Kidney (tissue), 22 donors: ENCODE measurements at places on chromosomes 12 and 14.

DNA sequence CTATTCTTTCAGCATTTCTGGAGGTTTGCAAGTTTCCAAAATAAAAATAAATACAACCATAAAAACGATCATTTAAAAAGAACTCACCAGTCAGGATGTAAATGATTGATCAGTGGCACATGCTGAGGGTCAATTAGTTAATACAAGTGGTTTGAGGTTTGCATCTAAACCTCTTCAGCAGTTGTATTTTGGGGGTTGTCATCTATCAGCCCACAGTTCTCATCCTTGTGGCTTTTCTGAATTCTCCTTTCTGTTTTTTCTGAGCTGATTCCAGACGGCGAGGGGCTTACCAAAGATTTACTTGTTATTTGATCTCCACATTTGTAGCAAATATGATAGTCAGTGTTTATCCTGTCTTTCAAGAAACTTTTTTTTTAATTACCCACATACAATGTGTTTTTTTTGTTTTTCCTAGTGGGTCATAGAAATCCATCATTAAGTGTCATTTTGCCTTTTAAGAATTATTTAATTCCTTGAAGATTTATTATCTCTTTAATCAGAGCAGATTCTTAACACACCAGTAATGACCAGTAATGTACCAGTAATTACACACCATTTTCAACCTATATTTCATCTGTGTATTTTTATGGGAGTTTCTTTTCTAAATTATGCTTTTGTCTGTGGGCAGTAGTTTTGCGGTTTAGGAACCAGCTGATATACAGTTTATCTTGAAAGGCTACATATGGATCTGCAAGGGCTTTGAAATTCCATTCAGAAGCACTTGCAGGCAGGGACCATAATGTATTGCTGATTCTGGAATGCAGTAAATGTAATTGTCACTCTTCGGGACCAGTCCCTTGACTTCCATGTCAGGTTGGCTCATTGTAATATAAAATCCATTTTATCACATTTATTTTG is 56.3 kb upstream of the DAAM1 start:
- peak; percentile 72 for DNase-seq

DNA sequence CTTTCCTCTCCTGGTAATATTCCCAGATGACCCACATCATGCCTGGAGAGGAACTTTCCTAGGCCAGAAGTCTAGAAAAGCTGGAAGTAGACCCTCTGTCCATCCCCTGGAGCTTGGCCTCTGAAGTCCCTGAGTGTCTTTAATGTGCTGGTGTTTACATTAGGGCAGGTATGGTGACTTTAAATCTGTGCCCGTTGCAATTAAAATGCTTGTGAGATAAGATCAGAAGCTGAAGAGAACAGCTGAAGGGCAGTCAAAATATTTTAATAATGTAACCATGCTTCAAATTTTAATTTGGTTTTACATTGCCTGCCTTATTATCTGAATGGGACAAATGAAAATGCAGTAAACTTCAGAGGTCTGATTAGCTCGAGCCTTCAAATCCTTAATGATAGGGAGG is 1022.5 kb downstream of the BCL11B start:
- no peak for DNase-seq

DNA sequence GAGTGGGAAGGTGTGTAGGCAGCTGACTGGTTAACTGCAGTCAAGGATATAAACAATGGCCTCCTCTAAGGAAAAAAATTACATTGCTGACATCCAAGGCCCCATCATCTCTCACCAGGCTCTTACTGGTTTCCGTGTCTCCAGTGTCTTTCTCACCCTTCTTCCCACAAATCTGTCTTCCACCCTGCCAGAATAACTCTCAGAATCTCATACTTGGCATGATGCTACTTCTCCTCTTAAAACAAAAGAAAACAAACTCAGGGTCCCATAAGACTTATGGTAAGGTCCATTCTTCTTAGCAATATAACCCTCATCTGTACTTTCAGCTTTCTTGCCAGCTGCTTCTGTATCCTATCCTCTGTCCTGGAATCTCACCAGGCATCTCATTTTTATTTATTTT is 68.9 kb downstream of the SUSD6 start:
- DNase-seq, result no peak

DNA sequence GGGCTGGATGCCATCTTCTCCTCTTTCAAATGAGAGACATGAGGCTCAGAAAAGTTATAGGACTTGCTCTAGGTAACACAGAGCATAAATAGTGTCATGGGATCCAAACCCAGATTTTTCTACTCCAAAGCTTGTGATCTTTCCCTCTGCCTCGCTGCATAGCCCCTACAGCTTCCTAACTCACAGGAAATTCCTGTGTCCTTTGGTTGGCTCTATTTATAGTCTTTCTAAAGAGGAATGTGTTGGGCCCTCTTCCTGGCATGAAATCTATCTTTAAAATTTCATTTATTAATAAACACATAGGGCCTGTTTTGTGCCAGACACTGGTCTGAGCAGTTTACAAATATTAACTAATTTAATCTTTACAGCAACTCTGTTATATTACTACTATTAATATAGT is 9.8 kb upstream of the KCNA5 start:
- no peak for DNase-seq

DNA sequence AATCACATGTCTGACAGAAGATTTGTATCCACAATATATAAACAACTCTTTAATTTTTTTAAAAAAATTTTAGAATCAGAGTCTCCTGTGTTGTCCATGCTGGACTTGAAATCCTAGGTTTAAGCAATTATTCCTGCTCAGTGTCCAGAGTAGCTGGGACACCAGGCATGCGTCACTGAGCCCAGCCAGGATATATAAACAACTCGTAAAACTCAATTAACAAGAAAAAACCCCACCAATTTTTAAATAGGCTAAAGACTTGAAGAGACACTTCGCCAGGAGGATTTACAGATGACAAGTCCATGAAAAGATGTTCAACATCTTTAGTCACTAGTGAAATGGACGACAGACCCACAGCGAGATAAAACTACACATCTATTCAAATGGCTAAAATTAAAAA is 2.0 kb upstream of the SCN8A start:
- no peak for DNase-seq

- no peak for DNase-seq
Observed at GRCh38 chr14:71130491-71131179, 223.4 kb downstream of the PCNX1 start.

DNA sequence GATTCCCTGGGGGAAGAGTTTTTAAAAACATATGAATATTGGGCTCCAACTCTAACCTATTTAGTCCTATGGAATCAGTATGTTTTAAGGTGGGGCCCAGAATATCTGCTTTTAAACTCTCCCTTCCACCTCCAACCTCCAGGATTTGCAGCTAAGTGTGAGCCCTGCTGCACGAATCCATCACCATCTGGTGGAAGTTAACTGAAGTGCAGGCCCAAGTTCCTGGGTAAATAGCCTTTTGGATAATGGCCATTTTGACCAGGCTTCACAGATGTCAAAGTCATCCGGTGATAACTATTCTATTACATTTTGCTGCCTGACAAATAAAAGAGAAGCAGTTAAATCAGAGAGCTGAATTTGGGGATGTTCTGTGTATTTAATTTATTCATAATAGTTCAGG is 58.1 kb upstream of the RMST start:
- DNase-seq, result peak; percentile 51

DNA sequence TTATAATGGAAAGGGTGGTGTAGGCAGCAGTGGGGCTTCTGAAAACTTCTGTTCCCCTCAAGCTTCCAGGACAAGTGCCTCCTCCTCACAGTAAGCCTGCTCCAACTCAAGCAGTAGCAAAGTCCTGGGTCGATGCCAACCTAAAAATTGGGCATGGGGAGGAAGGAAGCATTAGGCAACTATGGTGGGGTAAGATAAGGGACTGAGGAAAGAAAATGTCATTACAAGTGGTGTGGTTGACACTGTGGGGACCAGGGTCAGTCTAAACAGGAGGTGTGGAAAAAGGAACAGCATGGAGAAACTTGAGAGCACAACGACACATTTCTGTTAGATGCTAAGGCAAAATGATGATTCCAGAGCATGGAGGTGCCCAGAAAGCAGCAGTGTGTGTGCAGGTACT is 34.9 kb downstream of the WIF1 start:
- no peak for DNase-seq

GRCh38 chr12:119036878-119037825 is 55.8 kb downstream of the SRRM4 start:
- no peak for DNase-seq

DNA sequence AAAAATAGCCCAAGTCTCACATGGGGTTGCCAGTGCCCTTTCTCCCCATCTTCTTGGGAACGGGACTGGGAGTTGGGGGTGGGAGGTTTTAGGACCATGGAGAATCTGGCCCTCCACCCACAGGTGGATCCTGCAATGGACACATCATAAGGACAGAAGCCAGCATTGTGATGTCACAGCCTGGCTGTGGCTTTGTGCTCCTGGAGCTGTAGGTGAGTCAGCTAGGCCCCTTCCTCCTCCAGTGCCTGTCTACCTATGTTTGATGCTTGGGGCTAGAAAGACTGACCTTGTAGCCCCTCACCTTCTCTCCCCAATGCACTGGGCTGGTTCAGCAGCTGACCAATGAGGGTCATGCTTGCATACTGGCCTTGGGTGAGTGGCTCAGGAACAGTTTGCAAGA is at the start of gene CCDC197:
TSS of gene CCDC197 (plus strand) at position 220 of the 400 bp plus-strand sequence. CDS start 831 bp downstream, outside the sequence.
- no peak for DNase-seq

DNA sequence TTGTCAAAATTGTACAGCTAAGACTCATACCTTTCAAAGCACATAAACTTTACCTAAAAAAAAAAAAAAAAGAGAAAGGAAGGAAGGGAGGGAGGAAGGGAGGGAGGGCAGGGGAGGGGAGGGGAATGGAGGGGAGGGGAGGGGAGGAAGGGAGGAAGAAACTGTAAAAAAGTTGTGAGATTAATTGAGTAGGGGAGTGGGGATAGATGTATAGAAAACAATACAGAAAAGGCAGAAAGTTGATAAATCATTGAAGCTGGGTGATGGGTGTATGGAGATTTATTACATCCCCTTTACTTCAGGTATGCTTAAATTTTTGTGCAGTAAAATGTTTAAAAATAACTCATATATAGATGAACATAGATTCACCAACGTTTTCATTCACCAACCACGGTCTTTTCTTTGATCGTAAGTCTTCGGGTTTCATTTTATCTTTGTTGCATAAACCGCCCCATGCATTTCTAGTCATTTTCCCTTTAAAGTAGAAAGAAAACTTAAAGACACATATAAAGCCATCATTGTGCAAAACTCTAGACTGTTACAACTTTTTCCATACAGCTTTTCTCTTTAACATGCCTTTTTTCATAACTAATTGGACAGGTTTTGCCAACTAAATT is 191.2 kb upstream of the KRR1 start:
- DNase-seq, result no peak

- no peak for DNase-seq
Observed at GRCh38 chr12:110256780-110257431, 24.1 kb upstream of the ATP2A2 start.

DNA sequence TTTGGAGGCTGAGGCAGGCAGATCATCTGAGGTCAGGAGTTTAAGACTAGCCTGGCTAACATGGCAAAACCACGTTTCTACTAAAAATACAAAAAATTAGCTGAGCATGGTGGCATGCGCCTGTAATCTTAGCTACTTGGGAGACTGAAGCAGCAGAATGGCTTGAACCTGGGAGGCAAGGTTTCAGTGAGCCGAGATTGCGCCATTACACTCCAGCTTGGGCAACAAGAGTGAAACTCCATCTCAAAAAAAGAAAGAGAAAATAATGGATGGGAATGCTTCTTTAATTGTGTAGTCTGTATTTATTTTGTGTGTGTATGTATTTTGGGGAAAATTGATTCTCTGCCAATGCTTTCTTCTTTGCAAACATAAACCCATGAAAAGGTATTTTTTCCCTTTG is 32.5 kb downstream of the SRGAP1 start:
- no peak for DNase-seq

DNA sequence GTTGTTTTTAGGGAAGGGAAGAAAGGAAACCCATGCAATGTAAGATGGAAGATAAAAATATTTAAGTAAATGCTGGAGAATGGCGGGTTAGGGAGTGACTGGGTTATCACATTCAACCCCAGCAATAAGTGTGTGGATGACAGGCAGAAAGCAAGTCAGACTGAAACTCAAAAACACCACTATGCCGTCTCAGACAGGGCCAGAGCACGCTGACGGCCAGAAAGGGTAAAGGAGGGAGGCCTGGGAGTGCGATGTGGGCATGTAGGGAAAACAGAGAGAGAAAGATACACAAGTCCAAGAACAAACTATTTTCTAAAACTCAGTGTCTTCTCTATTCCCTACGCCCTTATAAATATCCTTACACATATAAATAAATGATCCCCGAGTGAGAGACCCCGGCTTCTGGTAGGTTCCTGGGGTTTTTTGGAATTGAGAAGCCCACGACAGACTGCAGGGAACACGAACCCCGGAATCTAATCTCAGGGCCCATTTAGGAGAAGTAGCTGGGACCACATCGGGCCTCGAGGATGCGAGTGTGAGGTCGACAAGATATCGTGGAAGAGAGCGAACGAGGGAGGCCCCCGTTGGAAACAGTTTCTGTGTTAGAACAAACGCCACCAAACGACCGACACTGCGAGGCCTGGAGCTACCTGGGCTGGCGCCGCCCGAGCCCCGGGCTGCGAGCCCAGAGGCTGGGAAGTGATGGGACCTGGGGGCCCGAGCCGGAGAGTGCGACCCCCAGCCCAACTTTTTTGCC is 735 bp upstream of the OTX2 start:
- DNase-seq, result no peak

GRCh38 chr14:36221112-36221511 is 44.6 kb upstream of the PTCSC3 start:
- no peak for DNase-seq

- DNase-seq, result no peak
Observed at GRCh38 chr12:68506619-68507018, 104.1 kb upstream of the RAP1B start.

DNA sequence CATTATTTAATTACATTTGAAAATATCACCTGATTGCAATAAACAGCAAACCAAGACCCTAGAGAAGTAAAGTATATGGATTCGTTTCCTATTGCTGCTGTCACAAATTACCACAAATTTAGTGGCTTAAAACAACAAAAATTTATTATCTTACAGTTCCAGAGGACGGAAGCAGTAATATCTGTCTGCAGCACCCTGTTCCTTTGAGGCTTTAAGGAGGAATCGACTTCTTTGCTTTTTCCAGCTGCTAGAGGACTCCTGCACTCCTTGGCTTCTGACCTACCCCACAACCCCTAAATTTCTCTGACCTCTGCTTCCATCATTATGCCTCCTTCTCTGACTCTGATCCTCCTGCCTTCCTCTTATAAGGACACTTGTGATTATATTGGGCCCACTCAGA is 23.8 kb upstream of the PPM1A start:
- no peak for DNase-seq
